ENCODE measurements at places on chromosomes 11 and 22.

DNA sequence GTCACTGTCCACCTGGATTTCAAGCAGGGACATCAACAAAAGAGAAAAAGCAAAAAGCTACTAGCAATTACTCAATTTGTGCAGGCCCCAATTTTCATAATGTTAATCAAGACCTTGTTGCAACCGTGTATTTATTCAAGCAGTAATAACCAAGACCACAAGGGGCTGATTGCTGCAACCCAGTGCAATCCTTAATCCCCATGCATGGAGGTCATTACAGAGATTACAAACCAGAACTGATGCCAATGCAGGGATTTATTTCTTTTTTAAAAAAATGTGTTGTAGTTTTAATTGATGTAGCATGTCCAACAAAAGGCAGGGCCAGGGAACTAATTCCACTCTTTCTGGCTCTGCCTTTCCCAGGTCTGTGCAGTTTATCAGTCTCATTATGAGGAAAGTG lies 18.4 kb downstream of the TECTA start:
- DNase-seq = no peak

DNA sequence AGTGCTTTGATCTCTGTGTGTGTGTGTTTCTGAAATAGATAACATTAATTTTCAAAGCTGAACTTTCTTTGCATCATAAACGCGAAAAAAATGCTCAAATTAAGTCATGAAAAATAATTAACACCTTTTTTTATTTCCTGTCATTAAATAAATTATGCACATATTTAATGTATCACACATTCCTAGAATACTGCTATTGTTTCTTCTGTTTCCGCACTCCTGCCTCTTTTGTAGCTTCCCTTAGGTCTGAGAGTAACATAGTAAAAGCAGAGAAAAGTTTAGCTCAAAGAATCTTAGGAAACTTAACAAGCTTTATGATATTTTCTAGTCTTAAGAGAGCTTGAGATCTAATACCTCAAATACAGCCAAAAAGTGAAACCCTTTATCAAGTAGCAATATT lies 504.2 kb downstream of the JRKL start:
- no peak for DNase-seq

- no peak for DNase-seq
Observed at GRCh38 chr11:39804271-39804670, 1655.2 kb downstream of the LRRC4C start.

GRCh38 chr11:19995145-19995544 lies 165.1 kb downstream of the DBX1 start:
- no peak for DNase-seq

- no peak for DNase-seq
Observed at GRCh38 chr11:107951155-107951554, 22.9 kb downstream of the RAB39A start.

DNA sequence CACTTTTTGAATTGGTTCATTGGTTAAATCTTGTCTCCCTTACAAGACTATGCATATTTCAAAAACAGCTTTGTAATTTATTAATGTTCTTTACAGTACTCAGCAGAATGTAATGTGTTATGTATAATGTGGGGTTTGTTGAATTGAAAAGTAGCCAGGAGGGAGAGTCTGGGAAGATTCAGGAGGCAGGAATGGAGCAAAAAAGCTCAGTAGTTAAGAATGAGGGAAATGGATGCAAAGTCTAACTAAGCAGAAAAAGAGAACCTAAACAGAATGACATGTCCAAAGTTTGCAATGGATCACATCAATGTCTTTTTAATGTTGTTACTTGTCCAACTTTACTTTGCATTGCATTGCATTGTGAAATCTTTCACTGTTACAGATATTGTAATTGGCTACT lies 86.5 kb upstream of the CARD18 start:
- DNase-seq = no peak

DNA sequence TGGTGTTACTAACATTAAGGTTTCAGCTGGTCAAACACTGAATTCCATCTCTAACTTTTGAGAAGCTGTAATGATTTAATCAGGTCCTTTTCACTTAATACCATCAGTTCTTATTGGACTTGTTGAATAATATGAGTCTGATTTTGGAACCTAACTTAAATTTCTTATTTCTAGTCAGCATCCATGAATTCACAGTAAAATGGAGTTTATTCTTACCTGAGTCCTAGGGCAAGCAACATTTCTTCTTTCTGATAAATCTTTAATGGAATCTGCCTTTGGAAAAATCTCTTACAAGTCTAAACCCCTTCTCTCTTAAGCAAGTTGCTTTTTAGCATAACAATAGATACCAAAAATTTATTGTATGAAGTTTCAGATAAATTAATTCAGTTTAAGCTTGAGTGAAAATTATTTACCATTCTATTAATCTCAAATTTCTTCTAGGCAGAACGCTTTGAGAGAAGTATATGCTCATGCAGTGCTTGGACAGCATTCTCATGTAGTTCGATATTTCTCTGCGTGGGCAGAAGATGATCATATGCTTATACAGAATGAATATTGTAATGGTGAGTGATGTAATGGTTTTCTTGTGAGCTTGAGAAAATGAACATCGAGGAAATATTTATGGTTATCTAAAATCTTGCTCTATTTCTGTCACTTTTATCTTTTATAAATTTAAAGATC lies 3.4 kb downstream of the WEE1 start:
- no peak for DNase-seq

GRCh38 chr11:113724778-113725177 lies 18.7 kb upstream of the TMPRSS5 start:
- no peak for DNase-seq

- no peak for DNase-seq
Observed at GRCh38 chr11:71307811-71308645, 55.7 kb upstream of the SHANK2 start.

DNA sequence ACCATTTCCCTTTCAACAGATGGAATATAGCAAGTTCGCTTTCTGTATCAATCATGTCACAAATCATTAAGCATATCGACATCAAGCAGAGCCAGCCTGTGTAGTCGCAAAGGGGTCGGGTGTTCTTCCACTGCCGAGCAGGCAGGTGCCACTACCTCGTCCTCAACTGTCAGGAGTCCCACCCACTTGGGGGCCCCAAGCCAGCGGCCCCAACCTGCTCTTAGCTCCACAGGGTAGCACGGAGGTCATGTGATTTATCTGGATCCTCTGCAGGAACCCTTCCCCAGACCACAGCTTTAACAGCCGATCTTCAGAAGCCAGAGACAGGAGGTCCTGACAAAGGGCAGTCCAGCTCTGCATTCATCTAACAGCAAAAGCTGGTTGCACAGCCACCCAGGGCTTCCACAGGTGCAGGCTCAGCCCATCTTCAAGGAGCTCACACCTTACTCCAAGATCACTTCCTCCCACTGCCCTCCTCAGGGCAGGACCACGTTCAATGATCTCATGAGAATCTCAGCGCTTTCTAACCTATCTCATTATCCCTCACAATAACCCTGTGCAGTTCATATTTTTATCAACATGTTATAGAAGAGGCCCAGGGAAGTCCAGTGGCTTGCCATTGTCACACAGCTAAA lies 110.2 kb downstream of the TRIM29 start:
- no peak for DNase-seq

DNA sequence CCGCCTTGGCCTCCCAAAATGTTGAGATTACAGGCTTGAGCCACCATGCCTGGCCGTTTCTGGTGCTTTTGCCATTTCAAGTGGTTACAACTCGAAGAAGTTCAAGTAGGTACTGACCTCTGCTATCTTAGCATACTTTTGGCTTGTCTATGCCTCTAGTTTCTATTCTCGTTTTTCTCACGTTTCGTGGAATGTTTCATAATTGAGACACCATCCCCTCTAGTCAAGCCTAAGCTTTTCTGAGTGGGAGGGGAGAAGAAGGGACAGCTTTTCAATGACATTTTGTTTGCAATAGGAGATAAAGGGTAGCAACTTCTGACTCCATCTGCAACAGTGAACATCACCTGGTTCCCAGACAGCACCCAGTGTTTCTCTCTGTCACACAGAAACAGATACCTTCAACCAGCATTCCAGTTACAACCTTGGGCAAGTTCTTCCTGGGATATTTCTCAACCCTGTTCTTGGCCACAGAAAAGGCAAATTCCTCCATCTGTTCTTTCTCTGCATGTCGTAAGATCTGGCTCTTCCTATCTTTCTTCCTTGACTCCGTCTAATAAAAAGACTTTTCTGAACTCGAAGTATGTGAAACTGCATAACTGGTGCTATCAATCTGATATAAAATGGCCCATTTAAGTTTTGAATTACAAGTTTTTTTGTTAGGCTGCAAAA lies 25.5 kb downstream of the DDI1 start:
- no peak for DNase-seq

DNA sequence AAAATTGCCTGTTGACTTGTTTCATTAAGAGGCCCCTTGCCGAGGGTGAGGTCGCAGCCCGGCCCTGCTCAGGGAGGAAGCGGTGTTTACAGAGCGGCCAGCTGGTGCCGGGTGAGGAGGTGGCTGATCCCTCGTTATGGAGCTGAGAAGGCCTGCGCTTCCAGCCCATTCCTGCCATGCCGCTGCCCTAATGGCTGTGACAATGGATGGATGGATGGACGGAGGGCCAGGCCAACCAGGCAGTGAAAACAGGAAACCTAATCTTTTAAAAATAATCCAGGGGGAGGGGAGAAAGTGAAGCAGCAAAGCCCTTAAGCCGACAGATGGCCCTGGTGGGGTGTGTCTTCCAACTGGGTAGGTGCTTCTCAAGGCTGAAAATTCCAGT lies 38.5 kb downstream of the BCR start:
- no peak for DNase-seq

DNA sequence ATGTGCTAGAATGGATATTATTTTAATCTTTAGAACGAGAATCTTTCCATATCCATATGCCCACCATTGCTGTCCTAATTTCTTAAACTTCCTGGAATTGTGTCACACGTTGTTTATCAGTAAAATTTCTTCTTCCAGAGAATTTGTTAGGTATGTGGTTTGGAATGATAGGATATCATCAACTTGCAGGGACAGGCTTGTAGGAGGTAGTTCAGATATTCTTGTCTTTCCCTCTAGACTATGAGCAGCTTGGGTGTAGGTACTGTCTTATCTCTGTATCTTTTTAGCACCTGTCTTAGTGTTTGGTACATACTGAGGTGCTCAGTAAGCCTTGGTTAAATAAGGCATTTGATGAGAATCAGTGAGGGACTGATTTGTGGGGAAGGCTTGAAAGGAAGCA lies 3.4 kb downstream of the CTNND1 start:
- DNase-seq = no peak

- no peak for DNase-seq
Observed at GRCh38 chr11:2214527-2215229, 43.1 kb upstream of the TH start.

GRCh38 chr11:123260511-123261211 lies 65.6 kb upstream of the CLMP start:
- no peak for DNase-seq

DNA sequence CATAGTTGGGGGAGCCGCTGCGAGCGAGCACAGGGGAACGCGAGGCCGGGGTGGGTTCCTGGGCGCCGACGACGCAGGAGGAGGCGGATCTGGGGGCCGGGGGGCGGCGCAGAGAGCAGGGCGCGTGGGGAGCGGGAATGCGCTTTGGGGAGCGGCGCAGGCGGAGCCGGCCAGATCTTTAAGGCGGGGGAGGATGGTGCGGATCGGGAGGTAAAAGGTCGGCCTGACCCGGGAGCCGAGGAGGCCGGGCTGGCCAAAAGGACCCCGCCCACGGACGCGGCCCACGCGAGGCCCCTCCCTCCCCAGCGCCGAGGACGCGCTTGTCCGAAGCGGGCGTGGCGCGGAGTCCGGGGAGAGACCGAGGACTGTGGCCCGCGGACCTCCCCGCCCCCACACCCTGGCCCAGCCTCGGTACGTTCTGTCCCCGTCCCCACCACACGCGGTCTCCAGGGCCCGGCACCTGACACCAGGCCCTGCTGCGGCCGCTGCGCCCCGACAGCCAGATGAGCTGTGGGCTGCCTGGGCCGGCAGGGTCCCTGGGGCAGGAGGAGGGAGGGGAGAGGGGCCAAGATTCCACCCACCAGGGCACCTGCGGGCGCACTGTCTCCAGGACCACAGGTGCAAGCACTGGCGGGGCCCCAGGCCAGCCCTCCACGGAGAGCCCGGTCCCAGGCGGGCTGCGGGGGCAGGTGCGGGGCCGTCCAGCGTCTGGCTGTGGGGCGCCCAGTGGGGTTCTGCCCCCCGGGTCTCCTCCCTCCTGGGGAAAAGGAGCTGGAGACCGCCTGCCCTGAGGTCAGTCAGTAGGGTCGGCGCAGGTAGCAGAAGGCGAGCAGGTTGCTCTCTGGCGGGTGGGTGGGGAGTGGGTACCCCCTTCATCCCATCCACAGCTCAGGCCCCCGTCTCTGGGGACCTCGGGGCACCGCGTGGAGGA lies 10.9 kb downstream of the PIM3 start:
- peak; percentile 69 for DNase-seq

DNA sequence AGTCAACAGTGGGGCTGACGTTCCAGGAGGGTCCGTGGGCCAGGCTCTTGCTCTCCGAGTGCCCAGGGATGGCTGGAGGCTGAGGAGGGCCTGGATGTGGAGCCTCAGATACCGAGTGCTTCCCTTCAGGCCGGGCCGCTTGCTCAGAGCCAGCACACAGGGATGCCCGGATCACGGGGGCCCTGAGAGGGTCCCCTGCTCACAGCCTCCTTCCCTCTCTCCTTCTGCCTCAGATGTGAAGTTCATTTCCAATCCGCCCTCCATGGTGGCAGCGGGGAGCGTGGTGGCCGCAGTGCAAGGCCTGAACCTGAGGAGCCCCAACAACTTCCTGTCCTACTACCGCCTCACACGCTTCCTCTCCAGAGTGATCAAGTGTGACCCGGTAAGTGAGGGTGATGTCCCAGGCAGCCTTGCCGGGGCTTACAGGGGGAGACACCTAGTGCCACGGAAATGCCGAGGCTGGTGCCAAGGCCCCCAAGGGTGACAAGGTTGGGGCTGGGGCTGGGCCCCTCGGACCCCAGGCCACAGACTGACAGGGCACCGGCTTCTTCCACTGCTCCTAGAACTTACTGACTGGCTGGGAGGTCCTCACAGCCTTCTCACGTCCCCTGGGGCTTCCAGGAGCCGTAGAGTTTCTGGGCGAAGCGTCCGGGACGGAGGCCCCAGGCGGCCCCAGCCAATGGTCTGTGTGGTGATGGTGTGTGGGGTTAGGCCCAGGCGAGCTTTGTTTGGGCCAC lies 7.0 kb downstream of the CCND1 start:
- DNase-seq = no peak

- no peak for DNase-seq
Observed at GRCh38 chr11:64267207-64267945, 16.0 kb downstream of the PLCB3 start.

Data from frontal cortex (tissue), 4 donors.